ENCODE measurements at places on chromosomes 6 and 20.

GRCh38 chr20:61757678-61758563 is 307.8 kb downstream of the TAF4 start:
- DNase-seq: no peak

DNA sequence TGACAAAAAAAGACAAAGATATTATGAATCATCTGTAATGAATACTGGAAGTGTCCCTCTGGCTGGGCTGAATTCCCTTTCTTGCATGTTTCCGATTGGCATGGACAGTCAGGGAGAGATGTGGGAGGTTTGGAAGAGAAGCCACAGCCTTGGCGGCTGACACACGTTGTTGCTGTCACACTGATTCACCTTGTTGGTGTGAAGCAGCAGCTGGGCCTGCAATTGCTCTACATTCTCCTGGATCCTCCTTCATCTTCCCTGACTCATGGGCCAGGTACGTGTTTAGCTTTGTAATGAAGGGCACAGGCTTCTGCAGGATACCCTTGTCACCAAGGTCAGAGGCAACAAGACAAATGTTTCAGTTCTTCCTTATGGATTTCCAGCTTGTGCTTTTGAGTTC is 13.4 kb upstream of the SMIM8 start:
- no peak for DNase-seq

DNA sequence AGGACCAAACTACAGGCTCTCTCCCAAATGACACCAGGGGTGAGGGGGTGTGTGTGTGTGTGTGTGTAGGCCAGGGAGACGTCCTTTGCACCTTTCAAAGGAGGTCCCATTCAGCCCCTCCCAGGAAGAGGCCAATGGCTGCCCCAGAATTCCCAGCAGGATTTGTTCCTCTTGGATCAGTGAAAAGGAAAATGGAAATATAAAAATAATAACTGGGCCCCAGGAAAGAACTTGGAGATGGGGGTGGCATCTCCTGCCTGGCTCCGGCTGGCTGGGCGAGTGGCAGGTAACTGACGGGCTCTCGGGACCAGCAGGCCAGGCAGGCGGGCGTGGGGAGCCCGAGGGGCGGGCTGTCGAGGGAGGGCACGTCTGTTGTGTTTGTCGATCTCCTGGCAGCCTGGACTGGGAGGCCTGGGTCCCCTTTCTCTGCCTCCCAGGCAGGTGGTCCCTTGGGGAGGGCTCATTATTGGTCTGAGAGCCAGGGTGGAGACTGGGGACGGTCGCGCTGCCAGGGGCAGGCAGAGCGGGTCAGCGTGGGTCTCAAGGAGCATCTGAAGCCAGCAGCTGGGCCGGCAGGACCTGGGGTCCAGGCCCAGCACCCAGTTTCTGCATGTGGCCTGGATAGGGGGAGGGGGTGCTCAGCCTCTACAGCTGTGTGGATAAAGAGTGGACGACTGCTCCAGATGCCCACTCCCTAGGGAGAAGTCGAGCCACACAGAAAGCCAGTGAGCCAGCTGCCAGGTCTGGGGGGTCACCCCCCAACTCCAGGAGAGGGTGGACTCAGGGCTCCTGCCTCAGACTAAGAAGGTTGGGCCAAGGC is 3.1 kb downstream of the NOL4L start:
- no peak for DNase-seq

DNA sequence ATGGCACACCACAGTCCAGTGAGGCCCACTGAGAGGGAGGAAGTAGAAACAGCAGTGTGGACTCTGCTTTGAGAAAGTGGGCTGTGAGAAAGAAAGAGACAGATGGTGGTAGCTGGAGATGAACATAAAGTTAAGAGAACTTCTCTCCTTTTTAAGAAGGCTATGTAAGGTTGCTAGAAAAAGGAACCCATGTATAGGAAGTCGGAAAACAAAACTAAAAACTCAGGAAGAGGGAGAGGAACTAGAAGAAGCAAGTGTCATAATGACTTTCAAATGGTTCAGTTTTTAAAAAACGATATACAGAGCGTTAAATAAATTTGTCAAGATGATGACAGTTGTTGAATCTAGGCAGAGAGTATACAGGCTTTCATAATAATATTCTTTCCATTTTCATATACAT is 25.4 kb upstream of the GMNN start:
- no peak for DNase-seq

- no peak for DNase-seq
Measured at GRCh38 chr6:126720304-126720703, 380.4 kb downstream of the CENPW start.

Measured in ACHN (cell line).